ENCODE measurements at places on chromosomes 7 and 10. TPM values are rescaled to one million over a fixed set of nuclear protein-coding genes. Genes with fewer than 3 reads are reported as not detected.
A peak's percentile ranks its signal among the peaks of the same experiment; 100 is the strongest.

DNA sequence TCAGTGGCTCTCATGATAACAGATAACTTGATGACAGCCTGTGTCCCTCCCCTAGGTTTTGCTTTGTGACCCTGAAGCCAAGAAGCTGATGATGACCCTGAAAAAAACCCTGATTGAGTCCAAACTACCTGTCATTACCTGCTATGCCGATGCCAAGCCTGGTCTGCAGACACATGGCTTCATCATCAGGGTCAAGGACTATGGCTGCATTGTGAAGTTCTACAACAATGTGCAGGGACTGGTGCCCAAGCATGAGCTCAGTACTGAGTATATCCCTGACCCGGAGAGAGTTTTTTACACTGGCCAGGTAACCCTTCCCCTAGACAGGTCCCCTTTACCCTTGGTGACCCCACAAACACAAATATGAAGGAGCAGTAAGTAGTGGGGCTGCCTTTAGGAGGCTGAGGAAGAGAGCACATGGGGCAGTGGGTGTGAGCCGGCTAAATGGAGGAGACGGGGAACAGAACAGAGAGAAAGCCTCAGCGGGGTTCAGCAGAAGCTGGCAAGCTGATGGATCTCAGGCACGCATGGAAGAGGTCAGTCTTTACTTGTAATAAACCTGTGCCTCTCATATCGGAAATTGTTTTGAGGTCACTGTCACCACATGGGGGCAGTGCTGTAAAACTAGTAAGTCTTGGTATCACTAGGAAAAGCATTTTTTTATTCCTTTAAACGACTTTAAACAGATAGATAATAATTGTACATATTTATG, 20.2 kb downstream of the PDCD11 start:
- DNase-seq, result peak; percentile 50

Gene ARMS2
- not detected for polyA plus RNA-seq

GRCh38 chr10:19654576-19654975, 161.7 kb upstream of the PLXDC2 start:
- DNase-seq, result no peak

DNA sequence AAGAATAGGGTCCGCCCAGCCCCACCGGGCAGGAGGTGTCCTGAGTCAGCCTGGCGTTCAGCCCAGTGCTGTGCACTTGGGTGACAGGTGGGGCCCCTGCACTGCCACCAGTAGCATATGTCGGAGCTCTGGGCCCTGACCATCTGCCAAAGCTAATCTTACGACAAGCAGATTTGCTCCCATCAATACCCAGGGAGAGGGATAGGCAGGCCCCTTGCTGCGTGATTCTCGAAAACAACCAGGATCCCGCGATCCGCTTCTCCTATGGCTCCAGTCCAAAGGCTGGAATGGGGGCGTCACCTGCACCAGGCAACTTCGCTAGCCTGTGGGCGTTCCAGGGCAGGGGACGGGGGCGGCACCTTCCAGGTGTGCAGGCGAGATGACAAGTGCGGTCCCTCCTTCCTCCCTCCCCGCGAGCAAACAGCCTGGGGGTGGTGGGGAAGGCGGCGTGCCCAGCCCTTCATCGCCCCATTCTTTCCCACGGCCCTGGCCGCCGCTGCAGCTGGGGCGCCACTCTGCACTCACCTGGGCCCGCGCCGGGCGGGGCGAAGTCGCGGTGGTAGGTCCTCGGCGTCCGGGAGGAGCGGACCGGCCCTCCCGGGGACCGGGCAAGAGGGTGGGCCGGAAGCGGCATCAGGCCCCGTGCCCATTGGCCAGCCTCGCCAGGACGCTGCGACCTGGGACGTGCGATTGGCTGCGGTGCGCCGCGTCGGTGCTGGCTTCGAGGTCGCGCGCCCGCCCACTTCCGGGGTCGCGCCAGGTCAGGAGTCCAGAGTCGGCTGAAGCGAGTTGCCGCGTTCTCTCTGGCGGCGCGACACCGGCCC, at the start of gene TECPR1:
TECPR1 (minus strand) TSS at position 632 of the 824 bp plus-strand sequence. CDS start 6,086 bp downstream, outside the sequence.
- DNase-seq, result peak; percentile 90

Gene SFTPA1
- not detected for polyA plus RNA-seq

DNA sequence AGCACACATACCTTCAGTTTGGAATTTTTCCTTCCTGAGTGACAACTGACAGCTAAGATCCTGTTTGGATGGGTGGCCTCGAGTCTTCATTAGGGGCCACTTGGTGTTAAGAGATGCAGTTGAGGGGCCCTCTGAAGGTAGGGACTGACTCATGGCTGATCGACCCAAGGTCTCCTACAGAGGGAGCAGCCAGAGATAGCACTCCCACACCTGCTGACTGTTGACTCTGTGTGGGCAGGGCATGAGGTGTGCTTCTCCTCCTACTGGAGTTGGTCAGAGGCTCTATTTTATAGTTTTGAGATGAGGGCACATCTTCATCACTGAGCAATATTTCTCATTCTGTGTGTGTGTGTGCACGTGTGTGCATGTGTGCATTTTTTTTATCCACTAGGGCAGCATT, 378.8 kb upstream of the PODXL start:
- DNase-seq, result no peak
